IMR-90 (cell line): ENCODE measurements at places on chromosomes 7 and 10.

DNA sequence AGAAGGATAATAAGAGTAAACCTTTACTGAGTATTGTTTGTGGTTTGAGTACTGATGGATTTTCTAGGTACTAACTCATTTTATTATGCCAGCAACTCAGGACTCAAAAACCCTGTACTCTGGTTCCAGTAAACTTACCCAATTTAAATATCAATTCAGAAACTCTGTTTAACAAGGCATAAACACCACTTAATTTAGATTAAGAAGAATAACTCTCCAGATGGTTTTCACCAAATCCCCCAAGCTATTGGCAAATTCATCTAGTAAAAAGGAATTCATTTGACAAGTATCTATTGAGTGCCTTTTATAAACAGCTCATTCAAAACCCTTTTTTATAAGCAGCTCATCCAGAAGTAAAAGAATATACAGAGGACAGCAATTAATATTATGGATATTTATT lies 572.4 kb downstream of the PHTF2 start:
- no peak overlapping the region for H3K4me3 ChIP-seq
- H3K27me3 ChIP-seq = no peaks in the 10 kb centered on the region
- no peak overlapping the region for H3K27ac ChIP-seq
- no peak for DNase-seq

GRCh38 chr10:15464381-15464780 lies 93.3 kb upstream of the FAM171A1 start:
- H3K27ac ChIP-seq = no peak overlapping the region
- no peak for DNase-seq
- no peaks in the 10 kb centered on the region for H3K36me3 ChIP-seq
- H3K4me1 ChIP-seq = peaks cover 5% of the 10 kb centered on the region

DNA sequence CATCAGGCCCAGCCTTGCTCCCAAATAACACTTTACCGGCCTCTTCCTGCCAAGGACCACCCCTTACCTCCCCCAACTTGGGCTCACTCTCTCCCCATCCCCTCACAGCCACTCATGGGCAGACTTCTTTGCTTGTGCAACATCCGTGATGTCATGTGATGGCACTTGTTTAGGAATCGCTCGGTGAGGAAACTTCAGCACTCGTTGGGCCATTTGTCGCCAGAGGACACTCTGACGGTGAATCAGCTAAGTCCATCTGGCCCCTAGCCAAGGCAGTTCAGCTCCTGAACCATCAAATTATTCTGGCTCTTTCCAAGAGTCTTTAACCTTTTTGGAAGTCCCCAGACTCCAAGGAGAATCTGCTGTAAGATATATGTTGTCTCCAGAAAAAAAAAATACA lies 19.2 kb downstream of the BTBD16 start:
- no peaks in the 10 kb centered on the region for H3K36me3 ChIP-seq
- H3K27ac ChIP-seq = no peak overlapping the region
- no peak for DNase-seq
- H3K4me3 ChIP-seq = no peak overlapping the region
- H3K27me3 ChIP-seq = peaks cover 5% of the 10 kb centered on the region; the same call in 1 of the 2 replicates

DNA sequence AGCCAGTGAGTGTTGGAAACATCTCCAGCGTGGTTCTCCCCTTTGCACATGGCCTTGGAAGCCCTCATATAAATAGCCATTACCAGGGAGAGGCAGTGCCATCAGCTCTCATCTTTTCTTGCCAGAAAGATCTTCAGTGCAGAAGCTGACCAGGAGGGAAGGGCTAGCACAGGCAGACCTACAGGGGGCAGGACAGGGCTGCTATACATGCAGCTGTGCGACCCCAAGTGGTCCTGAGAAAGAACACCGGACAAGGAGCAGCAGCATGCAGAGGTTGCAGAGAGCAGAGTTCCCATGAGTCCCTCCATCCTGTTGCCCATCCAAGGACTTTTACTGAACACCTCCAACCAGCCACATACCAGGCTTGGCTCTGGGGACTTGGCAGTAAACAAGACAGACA lies 17.1 kb downstream of the GRID1 start:
- no peaks in the 10 kb centered on the region for H3K4me1 ChIP-seq
- no peak overlapping the region for H3K4me3 ChIP-seq
- peaks cover 20% of the 10 kb centered on the region for H3K27me3 ChIP-seq

DNA sequence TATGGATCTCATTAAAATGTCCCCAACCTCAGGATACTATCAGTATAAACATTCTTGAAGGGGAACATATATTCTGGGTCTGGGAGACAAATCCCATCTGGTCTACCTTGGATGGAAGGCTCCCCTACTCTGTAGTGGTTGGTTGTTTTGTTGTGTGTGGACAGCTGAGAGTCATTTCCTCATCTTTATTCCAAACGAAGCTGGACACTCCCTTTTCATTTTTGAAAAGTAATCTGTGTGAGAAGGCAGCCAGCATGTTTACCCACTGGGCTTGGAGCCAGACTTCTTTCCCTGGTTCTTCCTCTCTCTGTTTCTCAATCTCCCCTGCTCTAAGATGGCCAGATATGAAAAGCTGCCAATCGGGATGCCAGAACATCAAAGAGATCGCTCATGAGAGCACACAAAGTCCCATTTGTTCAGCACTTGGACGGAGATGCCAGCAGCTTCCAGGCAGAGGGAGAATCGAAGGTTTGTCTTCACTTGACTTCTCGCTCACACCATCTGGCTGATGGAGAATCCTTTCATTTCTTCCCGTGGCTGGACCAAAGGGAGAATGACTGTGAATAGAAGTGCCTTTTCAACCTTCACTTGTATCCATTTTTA lies 108.1 kb upstream of the AGR3 start:
- no peaks in the 10 kb centered on the region; the same call in 1 of the 2 replicates for H3K4me1 ChIP-seq
- DNase-seq = peak; percentile 80
- no peaks in the 10 kb centered on the region for H3K27me3 ChIP-seq
- peak overlapping the region; percentile 6; the same call in 1 of the 2 replicates for H3K4me3 ChIP-seq
- H3K36me3 ChIP-seq = no peaks in the 10 kb centered on the region
- peak overlapping the region; percentile 66 for H3K27ac ChIP-seq

- no peak overlapping the region for H3K27ac ChIP-seq
- peaks cover 11% of the 10 kb centered on the region for H3K4me1 ChIP-seq
- no peak for DNase-seq
- H3K4me3 ChIP-seq = no peak overlapping the region
- H3K27me3 ChIP-seq = peaks cover 2% of the 10 kb centered on the region; the same call in 1 of the 2 replicates
- H3K36me3 ChIP-seq = no peaks in the 10 kb centered on the region
These were observed 51.4 kb downstream of the INPP5A start for GRCh38 chr10:132589015-132589414.

DNA sequence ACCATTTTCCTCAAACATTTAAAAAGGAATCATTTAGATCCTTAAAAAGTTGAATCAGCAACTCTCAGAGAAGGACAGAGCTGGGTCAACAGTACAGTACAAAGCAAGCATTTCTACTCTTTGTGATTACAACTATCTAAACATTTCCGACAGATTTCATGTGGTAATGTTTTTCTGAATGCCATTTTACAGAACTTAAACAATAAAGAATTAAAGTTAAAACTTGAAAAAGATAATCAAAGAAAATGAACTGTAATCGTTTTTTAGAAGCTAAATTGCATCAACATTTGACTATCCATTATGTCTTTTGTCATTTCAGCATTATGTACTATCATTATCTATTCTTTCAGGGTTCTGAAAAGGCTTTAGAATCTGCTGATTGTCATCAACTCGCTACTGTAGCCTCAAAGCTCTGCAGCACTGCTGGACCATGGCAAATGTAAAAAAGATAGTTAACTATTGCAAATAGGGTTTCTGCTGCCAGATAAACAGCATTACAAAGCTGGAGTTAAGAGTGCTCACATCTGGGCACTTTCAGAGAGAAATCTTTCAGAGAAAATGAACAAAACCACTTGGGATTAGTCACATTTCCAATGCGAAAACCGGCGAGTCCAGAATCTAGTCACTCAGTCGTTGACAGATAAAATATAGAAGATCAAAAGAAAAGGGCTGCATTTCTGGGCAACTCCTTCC lies 160.4 kb upstream of the LAMB4 start:
- no peaks in the 10 kb centered on the region for H3K36me3 ChIP-seq
- no peak overlapping the region for H3K4me3 ChIP-seq

GRCh38 chr7:20539201-20539600 lies 76.3 kb upstream of the ABCB5 start:
- H3K27me3 ChIP-seq = no peaks in the 10 kb centered on the region
- no peak for DNase-seq
- no peak overlapping the region for H3K4me3 ChIP-seq
- no peaks in the 10 kb centered on the region for H3K4me1 ChIP-seq

- no peaks in the 10 kb centered on the region for H3K36me3 ChIP-seq
- no peak overlapping the region for H3K27ac ChIP-seq
- no peaks in the 10 kb centered on the region for H3K27me3 ChIP-seq
- peaks cover 12% of the 10 kb centered on the region for H3K4me1 ChIP-seq
- peak; percentile 86 for DNase-seq
These were observed 69.0 kb upstream of the SAMD8 start for GRCh38 chr10:75042292-75042974.

DNA sequence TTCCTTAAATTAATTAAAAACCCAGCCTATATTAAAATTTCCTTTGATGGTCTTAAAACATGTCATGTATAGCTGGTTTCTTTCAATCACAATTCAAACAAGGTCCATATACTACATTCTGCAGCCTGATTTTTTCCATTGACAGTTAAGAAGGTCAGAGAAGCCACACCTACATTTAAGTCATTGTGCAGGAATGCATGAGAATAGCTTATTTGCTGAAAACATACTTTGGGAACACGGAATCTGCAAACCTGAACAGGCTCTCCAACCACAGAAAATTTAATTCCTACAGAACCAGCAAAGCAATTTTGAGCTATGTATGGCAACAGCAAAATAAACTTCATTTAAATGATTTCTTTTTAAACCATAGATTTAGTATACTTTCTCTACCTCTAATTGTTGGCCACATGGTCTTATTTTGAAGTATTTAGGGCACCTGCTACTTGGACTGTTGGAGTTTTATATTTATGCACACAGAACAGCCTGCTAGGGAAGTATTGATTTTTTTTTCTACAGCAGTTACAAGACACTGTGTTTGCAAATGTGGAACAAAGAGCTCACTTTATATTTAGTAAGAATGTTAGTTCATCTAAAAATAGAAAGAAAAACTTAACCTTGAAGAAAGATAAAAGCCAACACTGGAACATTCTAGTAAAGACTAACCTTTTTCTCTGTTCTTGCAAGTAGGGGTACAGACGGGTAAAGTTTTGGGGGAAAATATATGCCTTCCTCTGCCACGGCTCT lies 240.9 kb upstream of the IMMP2L start:
- DNase-seq = peak; percentile 32
- no peak overlapping the region for H3K4me3 ChIP-seq
- H3K36me3 ChIP-seq = no peaks in the 10 kb centered on the region; the same call in 1 of the 2 replicates
- H3K27ac ChIP-seq = no peak overlapping the region
- no peaks in the 10 kb centered on the region for H3K4me1 ChIP-seq

- peaks cover 46% of the 10 kb centered on the region for H3K27me3 ChIP-seq
- H3K27ac ChIP-seq = no peak overlapping the region
- no peaks in the 10 kb centered on the region for H3K36me3 ChIP-seq
- no peaks in the 10 kb centered on the region for H3K4me1 ChIP-seq
- peak; percentile 8 for DNase-seq
- no peak overlapping the region for H3K4me3 ChIP-seq
These were observed 15.3 kb downstream of the NKX2-3 start for GRCh38 chr10:99548041-99548530.

GRCh38 chr10:132439025-132439388 lies 42.0 kb downstream of the PWWP2B start:
- no peaks in the 10 kb centered on the region for H3K36me3 ChIP-seq
- no peak for DNase-seq
- no peak overlapping the region for H3K4me3 ChIP-seq
- H3K27me3 ChIP-seq = no peaks in the 10 kb centered on the region
- H3K27ac ChIP-seq = no peak overlapping the region
- no peaks in the 10 kb centered on the region for H3K4me1 ChIP-seq

GRCh38 chr10:43693602-43694001 lies 44.9 kb upstream of the ZNF32 start:
- DNase-seq = peak; percentile 66
- H3K27me3 ChIP-seq = no peaks in the 10 kb centered on the region
- H3K36me3 ChIP-seq = no peaks in the 10 kb centered on the region
- H3K4me1 ChIP-seq = peaks cover 8% of the 10 kb centered on the region; the same call in 1 of the 2 replicates
- no peak overlapping the region for H3K27ac ChIP-seq
- H3K4me3 ChIP-seq = no peak overlapping the region

- H3K4me3 ChIP-seq = no peak within 1 kb of the TSS
- no peaks in the 10 kb centered on the region for H3K27me3 ChIP-seq
- H3K27ac ChIP-seq = no peak within 1 kb of the TSS
- DNase-seq = no peak
- H3K4me1 ChIP-seq = no peaks in the 10 kb centered on the region
These were observed at the start of gene TAS2R39 for GRCh38 chr7:143183024-143183423. Gene TAS2R39 (plus strand): TSS chr7:143183419. CDS start chr7:143183419, 0 bp downstream.

- H3K36me3 ChIP-seq = no peaks in the 10 kb centered on the region
- DNase-seq = no peak
- no peak overlapping the region for H3K4me3 ChIP-seq
- no peak overlapping the region for H3K27ac ChIP-seq
- H3K4me1 ChIP-seq = peaks cover 6% of the 10 kb centered on the region
- no peaks in the 10 kb centered on the region for H3K27me3 ChIP-seq
These were observed 67.2 kb downstream of the CREB5 start for GRCh38 chr7:28479507-28479947.

GRCh38 chr7:40447345-40447744 lies 312.5 kb downstream of the SUGCT start:
- H3K4me1 ChIP-seq = no peaks in the 10 kb centered on the region
- no peaks in the 10 kb centered on the region for H3K36me3 ChIP-seq
- H3K27me3 ChIP-seq = no peaks in the 10 kb centered on the region
- DNase-seq = no peak
- H3K4me3 ChIP-seq = no peak overlapping the region
- H3K27ac ChIP-seq = no peak overlapping the region

- no peak overlapping the region for H3K27ac ChIP-seq
- DNase-seq = peak; percentile 15
- H3K4me3 ChIP-seq = no peak overlapping the region
- no peaks in the 10 kb centered on the region for H3K27me3 ChIP-seq
- no peaks in the 10 kb centered on the region for H3K36me3 ChIP-seq
- no peaks in the 10 kb centered on the region for H3K4me1 ChIP-seq
These were observed 181.2 kb downstream of the TWIST1 start for GRCh38 chr7:18936265-18936664.

DNA sequence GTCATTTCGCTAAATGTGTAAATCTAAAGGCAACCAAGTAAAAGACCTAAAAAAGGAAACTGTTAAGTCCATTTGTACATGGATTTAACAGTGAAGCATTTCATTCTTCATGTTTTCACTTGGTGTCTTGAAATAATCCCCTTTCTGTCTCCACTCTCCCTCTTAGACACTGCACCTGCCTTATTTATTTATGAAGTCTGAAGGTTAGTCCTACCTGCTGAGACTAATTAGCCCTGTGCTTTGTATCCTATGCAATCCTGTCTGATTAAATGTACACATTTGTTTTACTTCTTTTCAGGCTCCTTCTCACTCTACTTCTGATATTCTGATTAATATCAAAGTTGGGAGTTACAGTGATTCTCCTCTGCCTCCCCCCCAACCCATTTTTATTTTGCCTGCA lies 1.9 kb upstream of the TCF7L2 start:
- H3K27ac ChIP-seq = no peak overlapping the region
- peaks cover 2% of the 10 kb centered on the region; the same call in 1 of the 2 replicates for H3K4me1 ChIP-seq
- no peak overlapping the region for H3K4me3 ChIP-seq

- no peaks in the 10 kb centered on the region for H3K4me1 ChIP-seq
- DNase-seq = no peak
- no peaks in the 10 kb centered on the region for H3K27me3 ChIP-seq
These were observed 2.5 kb downstream of the GIMAP7 start for GRCh38 chr7:150516956-150517745.
